Right ventricle myocardium superior (tissue), 1 donor: ENCODE measurements at places on chromosomes 2 and 18. TPM values are rescaled to one million over a fixed set of nuclear protein-coding genes. Genes with fewer than 3 reads are reported as not detected.

PMS1 gene
- total RNA-seq: 13.5 TPM

RIT2 gene
- not detected for total RNA-seq

DNA sequence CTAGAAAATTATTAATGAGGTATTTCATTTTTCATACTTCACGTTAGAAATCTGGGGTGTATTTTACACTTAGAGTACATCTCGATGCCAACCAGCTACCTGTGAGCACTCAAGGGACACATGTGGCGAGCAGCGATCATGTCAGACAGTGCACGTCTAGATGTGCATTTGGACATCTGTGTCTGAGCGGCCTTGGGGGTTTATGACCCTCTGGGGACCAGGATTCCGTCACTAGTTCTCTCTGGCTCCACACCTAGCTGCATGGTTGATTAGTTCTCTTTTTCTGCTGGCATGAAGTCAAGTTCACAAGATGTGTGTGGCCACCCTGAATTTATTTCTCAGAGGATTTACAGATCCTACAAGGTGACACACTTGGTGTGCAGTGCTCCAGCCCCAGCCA is 192.2 kb downstream of the TSN start:
- DNase-seq: no peak

DNA sequence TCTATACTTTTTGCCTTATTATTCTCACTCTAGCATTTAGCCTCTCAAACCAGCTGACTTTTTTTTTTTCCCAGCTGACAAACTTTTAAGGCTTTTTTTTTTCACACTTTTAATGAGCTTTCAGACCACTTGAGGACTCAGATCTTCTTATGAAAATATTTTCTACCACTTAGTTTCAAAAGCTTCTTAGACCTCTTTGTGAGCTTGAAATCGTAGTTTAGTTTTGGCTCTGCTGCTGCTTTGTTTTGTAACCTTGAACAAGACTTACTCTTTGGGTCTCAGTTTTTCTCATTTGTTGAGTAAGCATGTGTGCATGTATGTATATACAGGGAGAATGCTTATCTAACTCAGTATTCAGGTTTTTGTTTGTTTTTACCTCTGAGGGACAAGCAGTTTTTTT is 3.5 kb downstream of the NBEAL1 start:
- no peak for DNase-seq

- peak; percentile 88 for DNase-seq
Observed at GRCh38 chr18:26863122-26863879, 2.2 kb downstream of the AQP4 start.

DNA sequence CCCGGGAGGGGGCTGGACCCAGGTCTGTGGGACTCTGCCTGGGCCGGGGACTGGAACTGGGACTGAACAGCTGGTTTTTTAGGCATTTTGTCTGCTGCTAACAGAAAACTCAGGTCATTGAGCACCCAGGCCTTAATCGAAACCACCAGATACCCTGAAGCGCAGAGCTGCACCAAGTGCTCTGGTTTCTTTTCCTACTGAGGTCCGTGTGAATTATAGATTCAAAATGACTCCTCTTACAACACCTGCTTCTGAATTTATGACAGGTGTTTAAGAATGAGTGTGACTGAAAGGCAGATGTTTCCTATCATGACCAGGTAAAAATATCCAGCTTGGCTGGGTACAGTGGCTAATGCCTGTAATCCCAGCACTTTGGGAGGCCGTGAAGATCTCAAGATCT is 47.8 kb downstream of the TRAPPC12 start:
- no peak for DNase-seq

GRCh38 chr2:10919410-10919770 is 7.7 kb downstream of the KCNF1 start:
- no peak for DNase-seq

- no peak for DNase-seq
Observed at GRCh38 chr2:120828829-120829632, 93.4 kb downstream of the GLI2 start.
